ENCODE measurements at places on chromosomes 5 and 9. TPM values are rescaled to one million over a fixed set of nuclear protein-coding genes. Genes with fewer than 3 reads are reported as not detected.

The PSAT1 gene
- total RNA-seq = 179 TPM

The ERCC8 gene
- 13.4 TPM for total RNA-seq

DNA sequence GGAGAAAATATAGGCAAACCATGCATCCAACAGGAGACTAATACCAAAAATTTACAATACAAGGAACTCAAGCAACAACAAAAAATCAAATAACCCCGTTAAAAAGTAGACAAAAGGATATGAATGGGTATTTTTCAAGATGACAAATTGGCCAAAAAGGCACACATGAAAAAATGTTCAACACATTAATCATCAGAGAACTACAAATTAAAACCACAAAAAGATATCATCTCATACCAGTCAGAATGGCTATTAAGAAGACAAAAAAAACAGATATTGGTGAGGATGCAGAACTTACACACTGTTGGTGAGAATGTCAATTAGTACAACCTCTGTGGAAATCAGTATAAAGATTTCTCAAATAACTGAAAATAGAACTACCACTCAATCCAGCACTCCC, 35.0 kb downstream of the TEX10 start:
- peaks cover 17% of the 10 kb centered on the region for H3K4me1 ChIP-seq
- H3K4me3 ChIP-seq = no peak overlapping the region
- no peaks in the 10 kb centered on the region for H3K27me3 ChIP-seq
- DNase-seq = no peak
- peak overlapping the region; percentile 11 for H3K27ac ChIP-seq
- peaks cover 44% of the 10 kb centered on the region for H3K36me3 ChIP-seq

DNA sequence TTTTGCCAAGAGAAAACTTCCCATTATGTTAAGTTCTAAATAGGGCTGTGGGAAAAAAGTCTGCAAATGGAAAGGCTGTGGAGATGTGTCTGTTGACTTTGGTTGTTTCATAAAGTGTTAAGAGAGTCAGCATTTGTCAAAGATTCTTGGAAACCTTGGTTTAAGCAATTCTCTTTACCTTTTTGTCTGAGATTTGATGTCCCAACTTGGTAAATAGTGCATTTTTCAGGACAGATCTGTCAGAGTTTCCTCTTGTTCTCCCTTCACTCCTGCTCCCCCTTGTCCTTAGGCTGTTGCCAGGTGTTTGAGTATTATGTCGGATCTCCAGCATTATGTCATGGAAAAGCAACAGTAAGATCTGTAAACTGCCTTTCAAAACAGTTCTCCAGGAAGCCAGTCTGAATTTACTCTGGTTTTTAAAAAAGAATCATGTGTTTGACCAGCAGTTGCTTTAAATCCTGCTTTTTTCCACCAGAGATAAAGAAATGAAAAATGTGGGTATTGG, 79.1 kb upstream of the ADAMTSL1 start:
- H3K36me3 ChIP-seq = no peaks in the 10 kb centered on the region
- no peaks in the 10 kb centered on the region for H3K27me3 ChIP-seq
- no peak for DNase-seq

GRCh38 chr9:107759009-107759822, 269.6 kb upstream of the KLF4 start:
- peaks cover 3% of the 10 kb centered on the region for H3K27me3 ChIP-seq
- no peak for DNase-seq

The TMC1 gene
- not detected for total RNA-seq

DNA sequence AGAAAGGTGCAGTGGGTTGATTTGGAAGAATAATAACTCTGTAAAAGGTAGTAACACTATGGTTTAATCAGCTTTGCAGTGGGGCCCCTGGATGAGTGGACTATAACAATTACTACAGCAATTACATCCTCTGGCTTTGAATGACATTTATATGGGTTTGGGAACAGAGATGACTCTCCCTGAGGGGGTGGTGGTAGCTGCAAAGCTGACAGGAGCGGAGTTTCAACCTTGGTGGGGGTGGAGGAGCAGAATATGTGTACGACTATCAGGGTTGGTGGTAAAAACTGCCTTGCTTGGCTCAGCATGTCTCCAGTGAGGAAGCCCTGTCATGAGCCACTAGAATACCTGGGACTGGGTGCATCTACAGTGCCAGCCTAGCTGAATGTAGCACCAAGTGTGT, 28.3 kb upstream of the NR3C1 start:
- H3K27ac ChIP-seq = no peak overlapping the region
- H3K36me3 ChIP-seq = no peaks in the 10 kb centered on the region
- H3K4me3 ChIP-seq = no peak overlapping the region
- no peak for DNase-seq

The LRRC19 gene
- total RNA-seq = not detected

GRCh38 chr5:57172466-57173318, 1.2 kb upstream of the GPBP1 start:
- H3K4me3 ChIP-seq = peak overlapping the region; percentile 93
- H3K27me3 ChIP-seq = no peaks in the 10 kb centered on the region
- peak; percentile 57 for DNase-seq
- peaks cover 37% of the 10 kb centered on the region for H3K4me1 ChIP-seq
- peaks cover 7% of the 10 kb centered on the region for H3K36me3 ChIP-seq
- peak overlapping the region; percentile 99 for H3K27ac ChIP-seq

DNA sequence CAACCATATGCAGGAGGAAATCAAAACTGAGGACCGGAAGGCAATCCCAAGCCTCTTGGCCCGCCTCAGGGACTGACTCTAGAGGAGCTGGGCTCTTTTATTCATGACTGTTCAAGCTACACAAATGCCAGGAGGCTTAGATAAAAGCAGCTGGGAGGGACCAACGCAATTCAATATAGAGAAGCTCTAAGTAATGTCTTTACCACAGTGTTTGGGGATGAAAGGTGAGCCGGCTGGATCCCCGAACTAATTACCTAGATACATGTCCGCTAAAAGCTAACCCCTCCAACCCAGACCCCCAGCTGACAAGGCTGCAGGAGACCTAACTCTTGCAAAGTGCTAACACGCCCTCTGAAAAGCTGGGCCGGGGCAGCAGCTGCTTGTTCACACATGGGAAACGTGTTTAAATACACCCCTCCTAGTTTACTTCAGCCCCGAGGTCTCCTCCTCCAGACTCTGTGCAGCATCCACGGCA, 67.5 kb downstream of the TLE1 start:
- H3K27ac ChIP-seq = no peak overlapping the region
- H3K36me3 ChIP-seq = peaks cover 49% of the 10 kb centered on the region
- H3K27me3 ChIP-seq = no peaks in the 10 kb centered on the region

The KLF9 gene
- 85.3 TPM for total RNA-seq

DNA sequence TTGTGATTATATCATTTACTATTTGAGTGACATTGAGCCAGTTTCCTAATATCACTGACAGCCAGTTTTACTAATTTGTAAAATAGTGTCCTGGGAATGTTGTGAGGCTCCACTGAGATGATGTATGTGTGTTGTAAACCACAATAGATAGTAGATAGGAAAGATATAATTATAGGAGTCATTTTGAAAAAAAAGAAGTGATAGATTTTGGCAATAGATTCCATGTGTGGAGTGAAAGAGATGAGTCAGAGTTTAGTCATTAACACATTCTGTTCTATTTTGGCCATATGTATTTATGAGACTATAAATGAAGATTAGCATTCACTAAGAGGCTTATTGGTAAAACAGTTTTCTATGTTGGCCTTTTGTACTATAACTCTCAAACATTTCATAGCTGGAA, 388.2 kb downstream of the FAM170A start:
- H3K4me3 ChIP-seq = no peak overlapping the region

DNA sequence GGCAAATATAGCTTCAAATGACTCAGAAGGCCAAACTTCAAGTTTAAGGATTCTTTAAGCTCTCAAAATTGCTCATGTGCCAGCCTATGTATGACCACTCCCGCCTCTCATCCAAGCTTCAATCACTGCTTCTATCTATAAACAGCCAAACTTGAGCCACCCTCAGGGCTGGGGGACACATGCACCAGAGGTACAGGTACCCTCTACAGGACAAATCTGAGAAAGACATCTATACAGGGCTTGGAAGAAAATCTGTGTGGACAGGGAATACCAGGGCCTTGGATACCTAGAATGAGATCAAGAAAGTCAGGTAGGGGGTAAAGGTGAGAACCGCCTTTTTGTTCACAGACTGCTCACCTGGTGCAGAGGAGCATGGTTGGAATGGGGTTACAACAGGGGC, 217.9 kb downstream of the ATPSCKMT start:
- no peak overlapping the region for H3K4me3 ChIP-seq
- peaks cover 2% of the 10 kb centered on the region for H3K4me1 ChIP-seq
- H3K36me3 ChIP-seq = peaks cover 7% of the 10 kb centered on the region

DNA sequence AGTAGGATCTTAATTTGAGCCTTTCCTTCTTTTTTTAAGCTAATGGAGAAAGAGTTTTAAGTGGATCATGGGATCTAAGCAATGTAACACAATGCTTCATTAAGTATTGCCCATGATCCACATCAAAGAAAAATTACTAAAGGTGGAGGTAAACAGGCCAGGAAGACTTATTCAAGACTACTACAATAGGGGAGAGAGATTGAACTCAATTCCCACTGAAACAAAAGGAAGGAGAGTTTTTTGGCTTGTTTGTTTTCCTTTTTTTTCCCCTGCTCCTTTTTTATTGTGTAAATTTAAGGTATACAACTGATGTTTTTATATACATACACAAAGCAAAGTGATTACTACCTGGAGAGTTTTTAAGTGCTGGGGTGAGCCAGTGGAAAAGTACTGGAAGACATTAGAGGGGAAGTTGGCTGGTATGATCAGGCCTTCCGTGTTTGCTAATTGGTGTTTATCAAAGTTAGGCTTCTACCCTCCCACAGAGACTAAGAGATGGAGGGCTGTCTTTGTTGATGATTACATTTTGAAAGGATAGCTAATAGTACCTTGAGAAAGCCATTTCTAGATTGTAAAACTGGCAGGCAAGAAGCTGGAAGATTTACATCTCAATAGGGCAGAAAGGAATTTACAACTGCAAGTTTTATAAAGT, 262.7 kb downstream of the CHSY3 start:
- no peaks in the 10 kb centered on the region for H3K27me3 ChIP-seq
- no peaks in the 10 kb centered on the region for H3K36me3 ChIP-seq
- no peak overlapping the region for H3K27ac ChIP-seq
- no peak overlapping the region for H3K4me3 ChIP-seq

DNA sequence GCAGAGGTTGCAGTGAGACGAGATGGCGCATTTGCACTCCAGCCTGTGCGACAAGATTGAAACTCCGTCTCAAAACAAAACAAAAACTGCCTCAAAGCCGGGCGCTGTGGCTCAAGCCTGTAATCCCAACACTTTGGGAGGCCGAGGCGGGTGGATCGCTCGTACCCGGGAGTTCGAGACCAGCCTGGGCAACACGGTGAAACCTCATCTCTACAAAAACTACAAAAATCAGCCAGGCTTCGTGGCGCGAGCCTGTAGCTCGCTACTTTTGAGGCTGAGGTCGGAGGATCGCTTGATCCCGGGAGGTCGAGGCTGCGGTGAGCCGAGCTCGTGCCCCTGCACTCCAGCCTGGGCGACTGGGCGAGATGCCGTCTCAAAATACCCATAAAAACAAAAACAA, 988 bp downstream of the GFM2 start:
- peaks cover 25% of the 10 kb centered on the region for H3K4me1 ChIP-seq
- no peak overlapping the region for H3K27ac ChIP-seq
- peak overlapping the region; percentile 100 for H3K4me3 ChIP-seq
- no peak for DNase-seq
- H3K36me3 ChIP-seq = peaks cover 22% of the 10 kb centered on the region

The PDE6A gene
- total RNA-seq = not detected

GRCh38 chr5:16994565-16994964, 58.5 kb upstream of the MYO10 start:
- no peak for DNase-seq
- H3K27me3 ChIP-seq = no peaks in the 10 kb centered on the region
- H3K27ac ChIP-seq = peak overlapping the region; percentile 70
- H3K4me1 ChIP-seq = peaks cover 32% of the 10 kb centered on the region
- H3K4me3 ChIP-seq = no peak overlapping the region

DNA sequence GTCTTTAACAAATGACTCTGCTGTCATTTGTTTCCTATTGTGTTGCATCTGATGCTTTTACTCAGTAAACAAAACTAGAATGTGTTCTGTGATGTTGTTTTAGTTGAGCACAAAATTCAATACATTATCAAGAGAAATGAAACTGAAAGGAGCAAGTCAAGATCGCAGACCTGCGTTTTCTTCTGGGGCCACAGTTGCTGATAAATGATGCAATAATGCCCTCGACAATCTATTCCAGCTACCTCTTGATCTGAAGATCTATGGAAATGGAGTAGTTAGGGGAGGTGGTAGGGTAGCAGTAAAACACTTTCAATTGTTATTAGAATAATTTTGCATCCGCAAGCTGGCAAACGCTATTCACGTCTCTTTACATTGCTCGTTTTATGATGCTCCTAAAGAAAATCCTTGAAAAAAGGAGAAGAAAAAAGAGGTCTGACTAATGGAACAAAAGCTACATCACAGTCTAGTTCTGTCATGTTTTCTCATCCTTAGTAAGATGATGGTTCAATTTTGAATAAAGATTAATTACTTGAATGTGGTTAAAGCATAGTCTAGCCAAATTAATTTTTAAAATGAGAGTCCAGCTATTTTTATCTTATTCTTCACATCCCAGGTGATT, 1.6 kb downstream of the ZNF366 start:
- H3K36me3 ChIP-seq = no peaks in the 10 kb centered on the region
- H3K4me3 ChIP-seq = no peak overlapping the region
- H3K4me1 ChIP-seq = peaks cover 38% of the 10 kb centered on the region
- no peak for DNase-seq
- no peaks in the 10 kb centered on the region for H3K27me3 ChIP-seq

The PCDHGA7 gene
- total RNA-seq = 0.11 TPM

DNA sequence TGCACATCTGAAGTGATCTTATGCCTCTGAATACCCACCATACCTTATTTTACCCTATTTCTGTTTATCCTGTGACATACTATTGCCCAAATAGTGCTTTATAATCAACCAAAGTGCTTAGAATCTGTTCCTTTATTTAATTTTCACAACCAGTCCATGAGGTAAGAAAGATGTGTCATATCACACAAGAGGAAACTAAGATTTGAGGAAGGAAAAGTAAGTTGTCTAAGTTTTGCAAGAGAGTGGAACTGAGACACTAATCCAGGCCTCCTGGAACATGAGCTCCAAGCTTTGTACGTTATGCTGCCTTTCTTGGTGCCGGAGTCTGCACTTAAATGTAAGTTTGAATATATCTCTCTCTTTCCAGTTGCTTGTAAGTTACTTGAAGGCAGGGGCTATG, 17.2 kb downstream of the KDM3B start:
- H3K4me1 ChIP-seq = peaks cover 29% of the 10 kb centered on the region
- H3K27ac ChIP-seq = peak overlapping the region; percentile 17
- DNase-seq = no peak
- no peaks in the 10 kb centered on the region for H3K27me3 ChIP-seq
- H3K36me3 ChIP-seq = no peaks in the 10 kb centered on the region

- peaks cover 2% of the 10 kb centered on the region for H3K36me3 ChIP-seq
- H3K4me3 ChIP-seq = no peak overlapping the region
- no peak overlapping the region for H3K27ac ChIP-seq
- no peak for DNase-seq
Measured at GRCh38 chr5:122915717-122916461, 70.5 kb downstream of the SNX24 start.

DNA sequence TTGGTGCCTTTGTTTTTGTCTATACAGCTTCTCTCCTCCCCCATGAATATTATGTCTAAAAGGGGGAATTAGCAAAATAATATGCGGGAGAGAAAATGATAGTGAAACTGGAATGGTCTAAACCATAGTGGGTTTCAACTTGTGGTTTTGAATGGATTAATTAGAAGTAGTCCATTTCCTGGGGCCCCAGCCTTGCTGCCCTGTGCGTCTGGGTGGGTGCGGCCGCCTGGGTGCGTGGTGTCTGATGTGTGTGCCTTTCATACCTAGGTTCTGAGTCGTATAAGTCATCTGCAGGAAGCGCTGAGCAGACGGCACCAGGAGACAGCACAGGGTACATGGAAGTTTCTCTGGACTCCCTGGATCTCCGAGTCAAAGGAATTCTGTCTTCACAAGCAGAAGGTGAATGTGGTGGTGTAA, 120.0 kb upstream of the CACNA1B start:
- DNase-seq = no peak
- peaks cover 60% of the 10 kb centered on the region for H3K36me3 ChIP-seq
- H3K27me3 ChIP-seq = no peaks in the 10 kb centered on the region
- H3K4me1 ChIP-seq = peaks cover 9% of the 10 kb centered on the region

Measured in osteocyte (in vitro differentiated cells).